ENCODE measurements at places on chromosomes 5 and 9.

DNA sequence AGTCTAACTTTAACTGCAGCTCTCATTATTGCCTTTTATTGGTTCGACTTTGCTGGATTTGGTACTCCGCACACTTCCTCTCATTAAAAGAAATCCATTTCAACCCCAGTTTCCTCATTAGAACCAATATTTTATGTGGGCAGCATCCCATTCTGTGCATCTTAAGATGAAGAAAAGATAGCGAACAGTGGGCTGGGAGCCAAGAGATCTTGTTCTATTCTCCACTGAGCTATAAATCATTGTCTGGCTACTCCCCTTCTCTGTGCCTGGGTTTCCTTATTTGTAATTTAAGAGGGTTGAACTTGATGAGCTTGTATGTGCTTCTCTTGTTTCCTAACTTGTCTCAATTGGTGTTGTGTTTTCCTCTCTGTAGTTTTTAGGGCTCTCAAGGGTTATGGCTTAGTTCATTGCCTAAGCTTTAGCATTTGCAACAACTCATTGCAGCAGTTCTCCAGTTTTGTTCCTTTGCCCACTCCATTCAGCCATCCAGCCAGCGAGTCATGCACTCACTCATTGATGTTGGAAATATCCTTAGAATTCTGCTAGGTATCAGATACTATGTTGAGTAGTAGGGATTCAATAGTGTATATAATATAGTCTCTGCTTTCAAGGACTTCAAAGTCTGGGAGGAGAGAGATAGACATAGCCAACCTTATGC lies 273.3 kb upstream of the TNC start:
- DNase-seq: no peak

DNA sequence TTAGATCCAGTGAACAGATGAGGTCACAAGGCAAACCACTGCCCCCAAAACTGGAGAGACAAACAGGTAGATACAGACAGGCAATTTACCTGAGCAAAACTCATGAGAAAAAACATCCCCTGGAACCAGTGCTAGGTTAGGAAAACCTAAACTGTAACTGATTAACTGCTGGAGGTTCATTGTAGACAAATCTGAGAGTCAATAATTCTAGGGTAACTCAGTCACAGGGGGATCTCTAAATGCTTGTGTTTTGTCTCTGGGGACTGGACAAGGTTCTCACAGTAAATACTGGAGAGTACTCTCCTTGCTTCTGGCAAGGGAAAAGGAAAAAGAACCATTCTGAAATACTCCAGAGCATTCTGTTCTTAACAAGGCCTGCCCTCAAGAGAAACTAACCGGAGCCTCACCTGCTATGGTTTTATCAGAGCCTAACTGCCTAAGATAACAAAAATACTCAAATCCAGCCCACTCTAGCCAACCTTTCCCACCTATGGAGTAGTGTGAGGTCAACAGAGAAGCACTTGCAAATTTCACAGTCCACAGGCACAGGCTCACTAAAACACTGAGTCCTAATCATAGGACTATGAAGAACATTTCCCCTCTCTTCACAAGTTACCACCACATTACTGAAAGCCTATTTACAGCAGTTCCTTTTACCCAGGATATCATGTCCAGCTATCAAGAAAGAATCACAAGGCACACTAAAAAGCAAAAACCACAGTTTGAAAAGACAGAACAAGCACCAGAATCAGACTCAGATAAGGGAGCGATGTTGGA lies 139.9 kb upstream of the ACOT12 start:
- no peak for DNase-seq

DNA sequence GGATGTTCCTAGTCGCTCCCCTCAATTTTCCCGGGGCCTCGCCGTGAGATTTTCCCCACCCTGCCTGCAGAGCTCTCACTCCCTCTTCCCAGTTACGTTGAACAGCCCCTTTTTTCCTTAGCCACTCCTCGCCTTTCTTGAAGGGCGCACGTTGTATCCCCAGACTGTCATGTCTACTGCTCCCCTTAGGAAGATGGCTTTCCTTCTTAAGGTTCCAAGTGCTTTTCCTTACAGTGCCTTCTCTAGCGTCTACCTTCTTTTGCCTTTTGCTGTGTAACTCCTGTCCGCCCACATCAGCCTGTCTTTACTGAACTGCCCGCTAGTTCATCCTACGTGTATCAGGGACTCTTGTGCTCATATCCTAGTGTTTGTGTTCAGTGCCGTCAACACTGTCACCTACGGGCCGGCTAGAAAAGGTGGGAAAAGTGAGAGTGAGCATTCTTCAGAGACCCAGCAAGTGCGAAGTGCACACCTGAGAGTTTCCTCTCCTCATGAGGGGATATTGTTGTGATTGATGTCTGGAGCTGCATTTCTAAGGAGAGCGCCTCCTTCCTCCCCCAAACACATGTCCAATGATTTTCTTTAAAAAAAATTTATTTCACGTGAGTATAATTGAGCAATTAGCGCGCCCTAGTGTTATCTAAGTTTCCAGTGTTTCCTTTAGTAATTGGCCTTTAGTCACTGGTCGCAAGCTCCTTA lies 764 bp downstream of the CAMLG start:
- peak; percentile 62 for DNase-seq

- DNase-seq: no peak
These were observed 3.2 kb upstream of the MAP3K1 start for GRCh38 chr5:56812110-56812509.

- no peak for DNase-seq
These were observed 19.2 kb upstream of the FYB1 start for GRCh38 chr5:39238366-39239105.

GRCh38 chr9:80664327-80665210 lies 1024.8 kb downstream of the TLE1 start:
- no peak for DNase-seq

DNA sequence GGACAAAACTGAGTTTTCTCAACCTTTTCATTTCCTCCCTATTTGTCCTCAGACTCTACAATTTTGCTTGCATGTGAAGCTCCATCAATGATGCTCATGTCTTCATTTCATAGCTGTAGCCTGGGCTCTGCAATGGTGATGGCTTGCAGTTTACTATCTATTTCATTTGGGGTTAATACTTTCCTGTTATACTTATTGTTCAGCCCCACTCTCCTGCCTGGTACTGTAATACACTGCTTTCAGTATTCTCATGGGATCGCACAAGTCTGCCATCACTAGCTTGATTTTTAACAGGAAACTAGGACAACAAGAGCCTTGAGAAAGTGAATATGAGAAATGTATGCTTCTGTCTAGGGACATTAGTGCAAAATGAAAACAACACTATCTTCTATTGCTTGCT lies 84.2 kb upstream of the SEMA6A start:
- no peak for DNase-seq

DNA sequence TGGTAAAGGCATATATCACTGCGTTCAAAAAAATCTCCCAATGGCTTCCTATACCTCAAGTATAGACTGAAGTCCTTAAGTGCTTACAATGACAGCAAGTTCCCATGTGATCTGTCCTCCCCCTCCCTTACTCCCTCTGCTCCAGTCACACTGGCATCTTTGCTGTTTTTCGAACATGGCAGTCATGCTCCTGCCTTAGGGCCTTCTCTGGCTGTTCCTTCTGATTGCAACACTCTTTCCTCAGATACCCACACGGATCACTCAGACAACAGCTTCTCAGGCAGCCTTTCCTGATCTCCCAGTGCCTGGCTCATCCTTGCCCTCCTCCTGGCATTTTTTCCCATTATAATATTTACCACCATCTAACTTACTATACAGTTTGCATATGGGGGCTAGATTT lies 232.8 kb downstream of the ARHGEF28 start:
- DNase-seq: no peak

GRCh38 chr9:72313507-72313906 lies 51.5 kb downstream of the ZFAND5 start:
- no peak for DNase-seq

- DNase-seq: no peak
These were observed 167.1 kb downstream of the ACTL7B start for GRCh38 chr9:108688676-108689075.

- peak; percentile 40 for DNase-seq
These were observed 54.0 kb downstream of the CCDC171 start for GRCh38 chr9:15606643-15607472.

GRCh38 chr9:70480405-70480980 lies 66.0 kb upstream of the KLF9 start:
- DNase-seq: no peak

DNA sequence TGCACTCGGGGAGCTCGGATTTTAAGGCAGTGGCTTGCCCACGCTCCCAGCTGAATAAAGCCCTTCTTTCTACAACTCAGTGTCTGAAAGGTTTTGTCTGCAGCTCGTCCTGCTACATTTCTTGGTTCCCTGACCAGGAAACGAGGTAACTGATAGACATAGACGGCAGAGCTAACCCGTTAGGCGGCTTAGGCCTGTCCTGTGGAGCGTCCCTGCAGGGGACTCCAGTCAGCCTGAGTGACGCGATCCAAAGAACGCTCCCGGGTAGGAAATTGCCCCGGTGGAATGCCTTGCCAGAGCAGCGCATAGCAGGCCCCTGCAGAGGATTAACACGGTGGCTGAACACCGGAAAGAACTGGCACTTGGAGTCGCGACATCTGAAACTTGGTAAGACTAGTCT lies 1.8 kb upstream of the SELENOP start:
- DNase-seq: no peak

All from germinal center (tissue), 1 donor.